Amniotic epithelial cell (primary cell): ENCODE measurements at places on chromosomes 16 and 17.

- DNase-seq, result peak; percentile 48
These were observed 59.8 kb upstream of the RPH3AL start for GRCh38 chr17:412211-413015.

DNA sequence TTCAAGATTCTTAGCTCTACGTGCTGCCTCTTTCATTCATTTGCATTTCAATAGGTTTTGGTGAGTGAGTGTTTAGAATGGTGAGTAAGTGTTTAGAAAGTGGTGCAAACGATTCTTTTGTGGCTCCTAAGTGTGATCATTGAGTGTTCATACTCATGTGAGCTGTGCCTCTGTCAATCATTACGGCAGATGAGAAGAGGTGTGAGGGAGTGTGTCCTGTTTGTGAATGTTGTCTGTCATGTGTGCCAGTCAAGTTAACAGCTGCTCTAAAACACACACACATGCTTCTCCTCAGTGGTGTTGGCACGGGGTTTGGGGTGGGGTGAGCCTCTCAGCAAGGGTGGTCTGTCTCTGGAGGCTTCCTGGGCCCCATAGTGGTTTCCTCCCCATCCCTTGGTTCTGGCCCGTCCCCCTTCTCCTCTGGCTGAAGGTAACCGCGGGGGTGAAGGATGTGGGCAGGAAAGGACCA is 11.4 kb downstream of the MYL4 start:
- no peak for DNase-seq

- no peak for DNase-seq
These were observed 7.6 kb downstream of the NUP93 start for GRCh38 chr16:56737539-56737938.

GRCh38 chr17:68035131-68035522 is 408 bp upstream of the KPNA2 start:
- DNase-seq, result no peak
